ENCODE measurements at places on chromosomes 7 and 10.

DNA sequence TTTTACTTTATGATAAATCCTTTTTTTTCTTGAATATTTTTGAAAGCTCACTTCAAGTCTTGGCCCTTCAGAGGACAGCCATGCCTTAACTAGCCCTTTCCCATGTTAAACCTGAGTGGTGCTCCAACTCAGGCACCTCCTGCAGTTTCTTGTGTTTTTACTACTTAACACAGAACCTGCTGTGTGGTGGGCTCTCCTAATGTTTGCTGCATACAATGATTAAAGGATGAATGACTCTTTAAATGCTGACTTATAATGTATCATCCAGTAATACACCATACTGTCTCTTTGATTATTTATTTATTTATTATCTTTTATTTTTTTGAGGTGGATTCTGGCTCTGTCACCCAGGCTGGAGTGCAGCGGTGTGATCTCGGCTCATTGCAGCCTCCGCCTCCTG is 179.4 kb downstream of the SEMA3E start:
- DNase-seq: no peak

- no peak for DNase-seq
Measured at GRCh38 chr7:47376991-47377616, 204.8 kb downstream of the TNS3 start.

- no peak for DNase-seq
Measured at GRCh38 chr7:20083781-20084180, 133.4 kb downstream of the MACC1 start.

- DNase-seq: no peak
Measured at GRCh38 chr7:69994886-69995542, 396.7 kb downstream of the AUTS2 start.
